ENCODE measurements at places on chromosomes 11 and 22.

- no peak for DNase-seq
These were observed 17.1 kb downstream of the LTO1 start for GRCh38 chr11:69657911-69658625.

- no peak for DNase-seq
These were observed 336.5 kb downstream of the MIAT start for GRCh38 chr22:26993886-26994285.

GRCh38 chr11:119540370-119541125 lies 117.6 kb upstream of the THY1 start:
- DNase-seq = no peak

GRCh38 chr11:105449100-105449734 lies 160.7 kb upstream of the GRIA4 start:
- DNase-seq = no peak
